Articular chondrocyte of knee joint (primary cell): ENCODE measurements at places on chromosomes 6 and 20. TPM values are rescaled to one million over a fixed set of nuclear protein-coding genes. Genes with fewer than 3 reads are reported as not detected.

MAP3K4 gene
- 31.0 and 34.9 TPM in 2 replicates for total RNA-seq

OR2B6 gene
- not detected in 2 replicates for total RNA-seq

TMEM244 gene
- not detected in 2 replicates for total RNA-seq

SLC12A5 gene
- under 0.01 TPM in 2 replicates for total RNA-seq

RSPO3 gene
- 17.8 and 19.3 TPM in 2 replicates for total RNA-seq
